ENCODE measurements at places on chromosomes 4 and X.

DNA sequence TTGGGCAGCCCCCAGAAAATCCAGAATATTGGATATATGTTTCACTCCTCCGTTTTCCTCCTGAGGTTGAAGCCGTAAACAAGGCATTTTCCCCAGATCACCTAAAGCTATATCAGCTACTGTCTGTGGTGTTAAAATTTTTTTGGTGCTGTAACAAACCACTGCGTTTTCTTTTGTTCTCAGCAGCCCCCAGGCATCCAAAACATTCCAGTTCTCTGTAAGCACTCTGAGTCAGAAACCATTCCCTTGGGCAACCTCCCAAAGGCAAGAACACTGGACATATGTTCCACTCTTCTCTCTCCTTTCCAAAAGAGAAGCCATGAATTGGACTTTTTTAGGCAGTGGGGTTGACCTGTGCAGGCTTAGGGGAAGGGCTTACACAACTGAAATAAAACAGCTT is 310.9 kb downstream of the MID1IP1 start:
- DNase-seq, result no peak

DNA sequence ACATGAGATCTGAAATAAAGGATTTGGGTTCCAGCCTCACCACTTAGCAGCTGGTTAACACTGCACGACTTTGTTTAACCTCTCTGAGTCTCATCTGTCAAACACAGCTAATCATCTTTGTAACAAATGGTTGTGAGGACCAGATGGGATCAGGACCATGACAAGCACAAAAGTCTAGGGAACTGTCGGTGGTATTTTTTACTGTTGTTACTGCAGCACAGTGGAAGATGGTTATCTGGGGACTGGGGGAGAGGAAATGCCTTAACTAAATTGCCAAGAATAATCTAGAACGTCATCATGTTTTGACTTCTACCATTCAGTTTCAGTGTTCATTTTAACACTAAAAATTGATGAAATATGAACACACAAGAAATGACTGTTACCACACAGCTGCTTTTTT is 99.5 kb downstream of the ADGRA3 start:
- DNase-seq, result no peak

DNA sequence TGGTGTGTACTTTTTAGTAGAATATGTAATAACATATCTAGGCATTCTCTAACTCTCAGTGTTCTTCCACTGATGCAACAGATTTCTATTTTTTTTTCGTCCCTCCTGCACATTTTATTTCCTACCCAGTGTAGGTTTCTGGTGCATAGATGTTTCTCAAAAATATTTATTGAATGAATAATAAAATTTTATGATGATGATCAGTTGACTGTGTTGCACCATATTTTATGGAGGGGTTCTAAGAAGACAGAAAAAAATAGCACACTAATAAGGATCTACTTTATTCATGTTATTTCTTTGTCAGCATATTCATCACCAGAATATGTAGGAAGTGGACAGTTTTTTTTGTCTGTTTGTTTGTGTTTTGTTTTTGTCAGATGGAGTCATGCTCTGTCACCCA is 2529.3 kb downstream of the ARAP2 start:
- DNase-seq, result no peak

DNA sequence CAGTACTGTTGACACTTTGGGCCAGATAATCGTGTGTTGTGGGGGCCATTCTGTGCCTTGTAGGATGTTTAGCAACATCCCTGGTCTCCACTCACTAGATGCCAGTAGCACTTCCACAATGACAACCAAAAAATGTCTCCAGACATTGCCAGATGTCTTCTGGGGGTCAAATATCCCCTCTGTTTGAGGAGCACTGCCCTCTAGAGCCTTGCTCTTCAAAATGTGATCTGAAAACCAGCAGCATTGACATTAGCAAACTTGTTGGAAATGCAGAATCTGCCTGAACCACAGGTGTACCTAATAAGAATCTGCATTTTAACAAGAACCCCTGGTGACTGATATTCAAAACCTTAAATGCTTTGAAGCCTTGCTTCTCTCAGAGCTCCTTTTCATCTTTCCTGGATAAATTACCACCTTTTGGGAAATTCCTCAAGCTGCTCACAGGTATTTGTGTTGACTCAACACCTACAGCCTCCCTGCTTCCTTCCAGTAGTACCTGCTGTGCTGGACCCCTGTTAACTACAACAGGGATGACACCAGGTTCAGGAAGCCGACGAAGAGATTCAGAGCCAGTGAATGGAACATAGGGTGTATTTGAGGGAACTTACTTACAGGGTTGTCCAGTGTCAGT is 459.0 kb upstream of the NR3C2 start:
- no peak for DNase-seq

GRCh38 chr4:48704091-48704802 is 75.8 kb downstream of the FRYL start:
- DNase-seq, result no peak

- DNase-seq, result no peak
Observed at GRCh38 chrX:44422631-44423030, 79.2 kb upstream of the EFHC2 start.

DNA sequence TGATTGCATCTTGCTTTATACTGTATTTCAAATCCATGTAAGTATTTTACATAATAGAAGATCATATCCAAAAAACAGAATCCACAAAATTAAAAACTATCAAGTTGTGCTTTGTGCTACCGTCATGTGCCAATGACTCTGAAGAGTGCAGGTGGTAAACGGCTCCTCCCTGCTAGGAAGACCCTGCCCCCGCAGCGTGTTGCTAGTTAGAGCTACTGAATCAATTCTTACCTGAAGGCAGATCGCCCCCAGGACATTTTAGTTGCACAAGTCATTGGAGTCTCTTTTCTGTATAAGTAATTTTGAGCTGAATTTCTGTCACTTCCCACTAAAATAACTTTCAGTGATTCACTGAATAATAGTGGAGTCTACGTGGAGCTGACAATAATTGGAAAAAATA is 599.5 kb upstream of the ZFP42 start:
- DNase-seq, result no peak

GRCh38 chr4:93835929-93836328 is 7.4 kb downstream of the ATOH1 start:
- DNase-seq, result no peak

DNA sequence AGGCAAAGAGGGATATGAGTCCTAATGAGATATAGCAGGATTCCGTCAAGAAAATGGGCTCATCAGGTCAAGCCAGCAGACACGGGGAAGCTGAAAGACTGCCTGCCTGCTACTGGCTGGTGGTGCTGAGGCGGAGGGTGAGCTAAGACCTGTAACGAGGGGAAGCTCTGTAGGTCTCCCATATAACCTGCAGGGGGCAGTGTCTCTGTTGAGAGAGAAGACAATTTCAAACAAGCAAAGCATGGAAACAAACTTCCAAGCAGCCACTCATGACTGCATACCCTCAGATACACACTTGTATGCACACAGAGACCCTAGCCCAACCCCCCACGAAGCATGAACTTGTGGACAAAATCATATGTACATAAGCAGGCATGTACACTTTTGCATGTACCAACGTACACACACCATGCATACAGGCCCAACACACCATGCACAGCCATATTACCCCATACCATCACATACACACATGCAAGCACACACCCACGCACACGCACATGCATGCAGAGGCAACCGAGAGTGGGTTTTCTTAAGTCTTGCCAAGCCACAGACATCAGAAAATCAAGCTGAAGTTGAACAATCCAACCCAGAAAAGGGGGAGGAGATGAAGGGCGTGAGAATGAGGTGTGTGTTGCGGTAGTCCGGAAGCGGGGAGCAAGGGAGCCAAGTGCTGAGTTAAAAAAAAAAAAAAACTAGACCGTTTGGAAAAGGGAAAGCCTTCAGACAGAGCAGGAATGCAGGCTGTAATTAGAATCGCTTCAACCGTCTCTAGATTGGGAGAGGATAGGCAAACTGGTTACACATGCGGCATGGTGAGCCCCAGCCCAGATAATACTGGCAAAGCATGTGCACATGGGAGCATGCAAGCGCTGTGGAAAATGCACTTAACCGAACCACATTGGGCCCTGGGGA is 71.0 kb downstream of the PJA1 start:
- DNase-seq, result peak; percentile 25

- DNase-seq, result no peak
Observed at GRCh38 chr4:33073811-33074210, 2353.6 kb downstream of the PCDH7 start.

DNA sequence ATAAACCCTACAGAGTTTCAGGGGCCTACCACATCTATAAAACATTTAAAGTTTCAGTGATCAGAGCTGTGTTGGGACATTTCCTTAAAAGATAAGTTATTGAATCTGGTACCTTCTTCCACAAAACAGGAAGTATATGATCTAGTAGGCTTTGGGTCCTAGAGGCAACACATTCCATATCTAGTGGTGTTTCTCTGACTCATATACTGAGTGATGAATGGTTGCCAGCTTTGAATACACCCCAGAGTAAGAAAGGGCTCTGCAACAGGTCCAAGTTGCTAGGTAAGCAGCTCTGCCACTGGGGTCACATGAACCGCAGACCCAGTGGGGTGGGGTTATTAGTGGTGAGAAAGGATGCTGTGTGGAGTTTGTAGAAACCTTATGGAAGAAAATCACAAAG is 32.4 kb upstream of the BLTP1 start:
- no peak for DNase-seq

- no peak for DNase-seq
Observed at GRCh38 chrX:45274576-45274975, 73.9 kb upstream of the DIPK2B start.
